Hematopoietic multipotent progenitor cell treated with erythropoietin and hydrocortisone succinate and interleukin-3 and kit ligand, for 17 days (in vitro differentiated cells): ENCODE measurements at places on chromosomes 12 and 14.
A peak's percentile ranks its signal among the peaks of the same experiment; 100 is the strongest.

GRCh38 chr14:40757376-40757950, 849.2 kb upstream of the LRFN5 start:
- DNase-seq: no peak

- DNase-seq: no peak
Observed at GRCh38 chr14:29838752-29839151, 88.9 kb downstream of the PRKD1 start.

DNA sequence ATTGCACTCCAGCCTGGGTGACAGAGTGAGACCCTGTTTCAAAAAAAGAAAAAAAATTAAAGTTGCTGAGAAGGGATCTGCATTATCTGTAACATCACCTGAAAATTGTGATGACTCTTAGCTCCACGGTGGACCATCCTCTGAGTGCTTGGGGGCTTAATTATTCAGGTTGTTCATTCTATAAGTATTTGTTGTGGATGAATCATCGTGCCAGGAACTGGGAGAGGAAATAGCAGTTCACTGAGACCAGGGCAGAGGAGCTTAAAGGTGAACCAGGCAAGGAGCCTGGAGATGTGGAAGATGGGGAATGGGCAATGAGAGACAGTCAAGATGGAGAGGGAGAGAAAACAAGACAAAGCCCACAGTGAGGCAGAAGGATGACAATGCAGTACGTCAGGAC, 25.5 kb upstream of the GSC start:
- no peak for DNase-seq

DNA sequence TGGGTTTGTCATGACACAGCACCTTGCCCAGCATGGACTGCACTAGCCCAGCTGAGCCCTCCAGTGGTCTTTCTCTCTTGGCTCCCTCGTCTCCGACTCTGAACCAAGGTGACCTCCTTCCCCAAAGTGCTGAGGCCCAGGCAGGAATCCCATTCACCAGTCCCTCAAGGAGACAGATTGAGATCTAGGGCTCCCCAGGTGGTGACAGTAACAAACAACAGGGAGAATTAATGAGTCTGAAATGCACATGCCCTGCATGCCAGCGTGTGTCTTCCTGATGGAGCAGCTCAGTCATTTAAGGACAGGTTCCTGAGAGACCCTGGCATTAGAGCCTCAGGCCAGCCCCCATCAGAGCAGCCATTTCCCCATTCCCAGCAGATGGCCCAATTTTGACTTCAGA, 51.4 kb upstream of the OAS1 start:
- DNase-seq: no peak

- peak; percentile 55 for DNase-seq
Observed at GRCh38 chr14:73764406-73765280, 50.5 kb upstream of the PNMA1 start.

DNA sequence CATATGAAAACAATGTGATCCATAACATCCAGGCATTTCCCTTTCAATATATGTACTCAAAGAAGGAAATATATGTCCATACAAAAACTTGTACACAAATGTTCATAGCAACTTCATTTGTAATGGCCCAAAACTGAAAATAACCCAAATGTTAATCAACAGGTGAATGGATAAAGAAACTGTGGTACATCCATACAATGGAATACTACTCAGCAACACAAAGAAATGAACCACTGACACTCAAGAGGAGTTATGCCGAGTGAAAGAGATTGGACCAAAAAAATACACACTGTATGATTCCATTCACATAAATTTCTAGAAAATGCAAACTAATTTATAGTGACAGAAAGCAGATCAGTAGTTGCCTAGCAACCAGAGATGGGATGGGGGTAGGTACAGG, 30.3 kb upstream of the GXYLT1 start:
- no peak for DNase-seq

DNA sequence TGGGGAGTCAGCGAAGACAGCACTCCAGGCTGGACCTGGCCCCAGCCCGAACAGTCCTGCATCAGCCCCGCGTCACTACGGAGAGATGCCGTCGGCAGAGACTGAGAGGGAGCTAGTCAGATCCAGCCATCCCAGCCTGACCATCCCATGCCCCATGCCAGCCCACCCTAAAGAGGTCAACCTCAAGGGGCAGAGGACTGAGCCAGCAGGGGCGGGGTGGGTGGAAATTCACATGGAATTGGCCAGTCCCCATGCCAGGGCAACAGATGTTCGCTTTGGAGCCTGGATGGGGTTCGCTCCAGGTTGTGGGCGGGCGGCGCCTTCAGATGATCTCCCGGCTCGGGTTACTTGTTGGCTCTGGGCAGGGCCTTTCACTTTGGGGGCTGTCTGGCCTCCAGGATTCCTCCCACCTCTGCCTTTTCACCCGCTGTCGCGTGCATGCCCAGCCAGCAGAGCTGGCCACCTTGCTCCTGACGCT, 154.3 kb downstream of the TSPAN9 start:
- no peak for DNase-seq

DNA sequence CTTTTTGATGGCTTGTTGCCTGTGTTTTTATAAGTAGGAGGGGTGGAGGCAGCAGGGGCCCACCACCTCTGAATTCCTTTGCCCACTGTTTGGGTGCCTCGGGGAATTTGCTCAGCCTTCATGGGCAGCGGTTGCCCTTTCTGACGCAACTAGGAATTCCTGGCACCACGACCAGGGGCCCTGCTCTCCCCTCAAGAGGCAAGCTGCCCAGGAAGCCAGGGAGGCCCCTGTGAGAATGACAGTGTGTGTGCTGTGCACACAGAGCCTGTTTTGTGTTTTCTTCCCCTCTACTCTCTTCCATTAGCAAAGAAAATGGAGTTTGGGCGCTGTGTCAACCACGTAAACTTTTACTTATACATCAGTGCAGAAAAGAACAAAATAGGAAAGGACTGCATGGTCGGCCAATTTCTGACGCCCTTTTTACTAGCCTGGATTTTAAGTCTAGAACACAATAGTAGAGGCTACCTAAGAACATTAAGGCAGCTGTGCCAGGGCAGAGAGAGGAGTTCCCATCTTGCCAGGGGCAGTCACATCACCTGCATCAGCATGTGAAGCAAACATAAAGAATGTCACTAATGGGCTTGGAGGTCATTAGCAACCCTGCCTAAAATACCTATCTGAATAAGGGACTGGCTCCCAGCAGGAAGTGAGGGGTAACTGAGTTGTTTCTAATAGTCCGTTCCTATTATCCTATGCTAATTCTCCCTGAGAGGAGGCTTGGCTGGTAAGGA, 17.9 kb upstream of the PTGR2 start:
- no peak for DNase-seq

DNA sequence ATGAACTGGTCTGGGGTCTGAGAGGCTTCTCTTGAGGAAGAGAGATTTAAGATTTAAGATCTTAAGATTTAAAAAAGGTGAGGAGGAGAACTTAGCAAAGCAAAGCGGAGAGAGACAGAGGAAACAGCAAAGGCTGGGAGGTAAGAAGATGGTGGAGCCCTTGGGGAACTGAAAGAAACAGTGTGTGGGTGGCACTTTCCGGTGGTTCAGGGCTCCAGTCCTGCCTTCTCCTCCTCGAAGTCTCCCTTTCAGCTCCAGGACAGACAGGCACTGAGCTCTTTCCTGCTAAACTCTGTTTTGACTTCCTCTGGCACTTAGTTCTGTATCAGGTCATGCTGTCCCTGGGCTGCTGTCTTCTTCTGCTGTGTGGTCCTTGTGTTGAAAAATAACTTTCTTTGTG, 298.7 kb upstream of the SRRM4 start:
- no peak for DNase-seq
